ENCODE measurements at places on chromosomes 6 and 20.

DNA sequence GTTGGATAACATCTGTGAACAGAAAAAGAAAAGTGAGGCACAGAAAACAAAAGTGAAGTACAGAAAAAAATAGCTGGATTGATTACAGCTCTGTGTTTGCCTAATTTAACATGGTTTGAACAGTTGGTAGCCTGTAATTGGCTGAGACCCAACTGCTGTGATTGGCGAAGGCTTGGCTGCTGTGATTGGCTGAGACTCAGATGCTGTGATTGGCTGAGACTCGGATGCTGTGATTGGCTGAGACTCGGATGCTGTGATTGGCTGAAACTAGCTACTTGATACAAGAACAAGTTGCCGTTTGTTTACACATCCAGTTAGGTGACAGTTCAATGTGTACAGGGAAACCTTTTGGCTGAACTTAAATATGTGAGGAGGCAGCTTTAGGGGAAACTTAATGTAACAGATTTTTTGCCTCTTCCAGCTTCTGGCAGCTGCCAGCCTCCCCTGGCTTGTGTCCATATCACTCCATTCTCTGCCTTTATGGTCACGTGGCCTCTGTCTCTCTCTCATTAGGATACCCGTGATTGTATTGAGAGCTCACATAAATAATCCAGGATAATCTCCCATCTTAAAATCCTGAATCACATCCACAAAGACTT is 223.4 kb upstream of the FOXA2 start:
- DNase-seq, result no peak

DNA sequence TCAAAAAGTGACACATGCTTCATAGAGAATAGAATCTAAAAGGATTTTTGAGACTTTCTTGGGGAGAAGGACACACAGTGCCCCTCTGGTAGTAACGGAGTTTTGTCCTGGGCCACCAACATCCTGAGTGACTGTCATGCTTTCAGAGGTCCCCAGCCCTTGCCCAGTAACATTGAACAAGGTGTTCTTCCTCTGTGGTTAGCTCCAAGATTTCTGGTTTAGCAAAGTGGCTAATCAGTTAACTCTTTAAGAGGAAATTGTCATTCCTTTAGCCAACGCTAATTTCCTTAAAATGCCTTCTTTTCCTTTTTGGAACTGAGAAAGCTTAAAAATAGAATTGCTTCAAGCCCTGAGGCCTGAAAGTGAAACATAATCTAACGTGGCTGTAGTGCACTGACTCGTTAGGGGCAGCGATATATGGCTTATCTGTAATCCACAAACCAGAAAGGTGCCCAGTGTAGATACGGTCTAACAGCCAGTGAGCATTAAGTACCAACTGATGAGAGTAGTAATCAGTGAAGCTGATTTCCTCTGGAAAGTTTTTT is 7.8 kb downstream of the E2F3 start:
- no peak for DNase-seq

DNA sequence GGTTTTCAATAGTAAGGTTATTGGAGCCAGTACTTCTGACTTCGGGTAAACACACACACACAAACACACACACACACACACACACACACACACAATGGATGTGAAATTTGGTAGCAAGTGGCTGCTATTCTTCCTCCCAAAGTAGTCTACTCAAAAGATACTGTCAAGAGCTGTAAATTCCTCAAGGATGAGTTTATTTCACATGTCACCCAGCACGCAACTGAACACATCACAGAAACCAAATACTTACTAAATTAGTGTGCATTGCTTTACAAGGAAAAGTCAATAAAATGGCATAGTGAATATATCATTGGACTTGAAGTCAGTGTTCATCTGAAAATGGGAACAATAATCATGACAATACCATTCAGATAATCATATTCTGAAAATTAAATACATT is 32.9 kb downstream of the MMUT start:
- DNase-seq, result no peak

DNA sequence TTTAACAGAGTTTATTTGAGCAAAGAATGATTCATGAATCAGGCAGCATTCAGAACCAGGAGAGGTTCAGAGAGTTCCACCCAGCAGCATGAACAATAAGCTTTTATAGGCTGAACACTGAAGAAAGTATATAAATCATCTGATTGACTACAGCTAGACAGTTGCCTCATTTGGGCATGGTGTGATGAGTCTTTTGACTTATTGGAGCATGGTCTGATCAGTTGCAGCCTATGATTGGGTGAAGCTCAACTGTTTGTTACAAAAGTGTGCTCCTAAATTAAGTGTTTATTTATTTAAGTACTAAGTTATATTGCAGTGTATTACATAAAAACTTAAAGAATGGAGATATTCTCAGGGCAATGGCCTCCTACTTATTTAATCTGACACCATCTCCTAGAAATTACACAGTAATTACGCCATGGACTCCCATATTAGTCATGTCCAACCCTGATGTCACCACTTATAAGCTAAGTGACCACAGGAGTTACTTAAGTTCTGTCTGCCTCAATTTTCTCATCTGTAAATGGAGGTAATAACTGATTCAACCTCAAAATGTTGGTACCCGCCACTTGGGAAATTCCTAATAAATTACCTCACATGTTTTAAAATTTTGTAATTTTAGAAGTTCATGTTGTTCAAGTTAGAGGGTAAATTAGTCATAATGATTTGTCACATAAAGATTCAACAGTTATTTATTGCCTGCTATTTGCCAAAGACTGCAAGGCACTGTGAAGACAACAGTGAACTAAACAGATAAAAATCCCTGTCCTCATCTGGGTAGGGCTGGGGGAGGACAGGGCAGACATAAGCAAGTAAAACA is 15.2 kb upstream of the ROS1 start:
- DNase-seq, result no peak

DNA sequence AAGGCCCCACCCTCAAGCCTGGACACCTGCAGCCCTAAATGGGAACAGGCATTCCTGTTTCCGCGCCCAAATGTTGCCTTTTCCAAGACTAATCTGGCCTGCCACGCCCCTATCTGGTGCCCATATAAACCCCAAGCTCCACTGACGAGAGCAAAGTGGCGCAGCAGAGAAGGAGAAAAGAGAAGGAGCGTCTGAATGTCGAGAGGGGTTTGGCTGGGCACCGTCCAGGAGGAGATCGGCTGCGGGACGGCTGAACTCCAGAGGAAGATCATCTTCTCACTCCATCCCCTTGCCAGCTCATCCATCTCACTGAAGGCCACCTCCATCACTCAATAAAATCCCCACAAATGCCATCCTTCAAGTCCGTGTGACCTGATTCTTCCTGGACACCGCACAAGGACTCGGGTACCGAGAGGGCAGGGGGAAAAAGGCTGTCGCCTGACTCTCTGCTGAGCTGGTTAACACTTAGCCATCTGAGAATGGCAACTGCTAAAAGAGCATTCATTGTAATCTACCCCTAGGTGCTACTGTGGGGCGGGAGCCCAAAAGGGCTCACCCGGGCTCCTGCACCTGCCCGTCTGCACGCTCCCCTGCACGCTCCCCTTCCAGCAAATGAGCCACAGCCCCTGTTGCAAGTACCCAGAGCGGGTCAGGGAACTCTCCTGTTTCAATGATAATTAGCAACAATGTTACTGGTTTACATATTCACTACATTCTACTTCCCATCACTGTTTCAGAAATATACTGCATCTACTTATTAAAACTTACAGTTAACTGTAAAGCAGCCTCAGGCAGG is 23.5 kb downstream of the TAF4 start:
- no peak for DNase-seq

- no peak for DNase-seq
Observed at GRCh38 chr20:36234771-36235320, 1.4 kb upstream of the AAR2 start.

- no peak for DNase-seq
Observed at GRCh38 chr6:169795196-169795595, 43.8 kb downstream of the ERMARD start.

GRCh38 chr6:14889188-14889587 is 356.7 kb upstream of the JARID2 start:
- DNase-seq, result no peak

DNA sequence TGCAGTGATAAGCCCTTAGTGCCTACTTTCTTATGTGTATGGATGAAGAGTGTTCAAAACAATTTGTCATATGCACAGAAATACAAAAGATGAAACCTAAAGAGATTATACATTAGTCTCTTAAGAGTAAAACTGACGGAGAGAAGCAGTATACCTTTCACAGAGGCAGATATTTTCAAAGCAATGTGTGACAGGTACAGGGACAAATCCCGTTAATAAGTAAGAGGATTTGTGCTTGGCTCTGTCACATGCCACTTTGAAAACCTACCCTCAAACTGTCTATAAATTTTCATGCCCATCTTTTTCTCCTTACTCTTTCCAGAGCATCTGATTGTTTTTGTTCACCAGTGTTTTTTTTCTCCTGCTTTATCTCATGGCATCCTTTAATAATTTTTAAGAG is 741.3 kb upstream of the MMS22L start:
- no peak for DNase-seq

All from ACHN (cell line).